ENCODE measurements at places on chromosomes 2 and 18.

DNA sequence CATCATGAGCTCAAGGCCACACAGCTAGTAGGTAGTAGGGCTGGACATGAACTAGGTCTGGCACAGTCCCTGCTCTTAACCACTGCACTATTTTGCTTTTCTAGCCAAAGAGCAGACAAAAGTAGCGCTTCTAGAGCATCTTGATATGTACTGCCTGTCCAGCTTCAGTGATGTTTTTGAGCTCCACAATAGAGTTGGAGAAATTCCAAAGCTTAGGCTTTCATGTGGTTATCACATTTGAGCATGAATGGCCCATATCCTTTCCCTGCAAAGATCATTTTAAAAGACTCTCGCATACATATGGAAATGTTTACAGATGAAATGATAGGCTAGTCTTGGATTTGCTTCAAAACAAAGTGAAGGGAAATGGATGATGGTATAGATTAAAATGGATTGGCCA lies 128.7 kb downstream of the MAP3K20 start:
- no peak for DNase-seq

GRCh38 chr18:32093102-32093511 lies 1.4 kb downstream of the RNF138 start:
- peak; percentile 11 for DNase-seq

DNA sequence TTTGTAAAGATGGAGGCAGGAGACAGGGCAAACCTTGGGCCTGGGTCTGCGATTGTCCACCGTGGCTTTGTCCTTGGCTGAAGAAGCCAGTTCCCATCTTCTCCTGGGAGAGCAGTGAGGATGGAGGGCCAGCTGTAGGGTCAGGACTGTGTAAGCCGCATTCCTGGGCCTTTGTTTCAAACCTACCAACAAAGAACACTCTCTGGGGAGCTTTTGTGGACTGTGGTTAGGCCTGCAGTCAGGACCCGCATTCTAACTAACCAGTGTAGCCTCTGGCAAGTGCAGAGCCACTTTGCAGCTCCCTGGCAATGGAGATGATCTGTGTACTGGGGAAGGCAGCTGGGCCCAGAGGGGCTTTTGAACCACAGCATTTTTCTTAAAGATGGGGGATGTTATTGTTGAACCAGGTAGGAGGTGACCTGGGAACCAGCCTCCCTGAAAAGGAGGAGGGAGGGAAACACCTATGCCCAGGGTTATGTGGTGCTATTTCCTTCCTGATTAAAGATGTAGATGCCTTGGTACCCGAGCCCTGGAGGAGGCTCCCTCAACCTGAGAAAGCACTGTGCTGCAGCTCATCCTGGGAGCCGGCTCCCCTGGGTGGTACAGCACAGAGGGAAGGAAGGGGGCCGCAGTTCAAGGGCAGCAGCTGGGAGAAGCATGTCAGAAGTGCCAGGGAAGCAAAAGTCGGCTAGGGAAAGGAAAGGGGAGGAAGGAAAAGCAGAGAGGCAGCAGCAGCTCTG lies 12.7 kb upstream of the SMAD4 start:
- no peak for DNase-seq

- DNase-seq = no peak
Observed at GRCh38 chr2:134716721-134717243, 2.0 kb downstream of the TMEM163 start.

- no peak for DNase-seq
Observed at GRCh38 chr2:1815053-1815452, 70.7 kb upstream of the PXDN start.

- DNase-seq = no peak
Observed at GRCh38 chr2:158497486-158497885, 40.7 kb downstream of the PKP4 start.

DNA sequence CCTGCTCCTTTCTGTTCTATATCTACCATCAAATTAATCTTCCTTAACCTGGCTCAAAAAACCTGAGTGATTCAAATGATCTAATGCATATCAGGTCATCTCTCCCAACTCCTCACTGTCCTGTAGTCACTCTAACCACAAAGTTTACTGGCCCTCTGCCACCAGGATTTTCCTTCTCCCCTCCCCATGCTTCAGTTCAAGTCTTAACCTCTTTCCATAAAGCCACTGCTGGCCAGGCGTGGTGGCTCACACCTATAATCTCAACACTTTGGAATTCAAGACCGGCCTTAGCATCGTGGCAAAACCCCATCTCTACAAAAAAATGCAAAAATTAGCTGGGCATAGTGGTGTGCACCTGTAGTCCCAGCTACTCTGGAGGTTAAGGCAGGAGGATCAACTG lies 7.5 kb upstream of the SP3 start:
- DNase-seq = no peak

GRCh38 chr2:144596073-144596871 lies 76.4 kb upstream of the ZEB2 start:
- no peak for DNase-seq

All from stimulated activated CD4-positive, alpha-beta T cell treated with anti-CD3 and anti-CD28 coated beads, Interleukin-1b, Interleukin-23, amount 100 ng/mL, for 4 hours (primary cell).